Stimulated activated CD4-positive, alpha-beta T cell treated with anti-CD3 and anti-CD28 coated beads, TNF-alpha, amount 100 ng/mL, for 1 hour (primary cell): ENCODE measurements at places on chromosomes 5 and 9.
A peak's percentile ranks its signal among the peaks of the same experiment; 100 is the strongest.

DNA sequence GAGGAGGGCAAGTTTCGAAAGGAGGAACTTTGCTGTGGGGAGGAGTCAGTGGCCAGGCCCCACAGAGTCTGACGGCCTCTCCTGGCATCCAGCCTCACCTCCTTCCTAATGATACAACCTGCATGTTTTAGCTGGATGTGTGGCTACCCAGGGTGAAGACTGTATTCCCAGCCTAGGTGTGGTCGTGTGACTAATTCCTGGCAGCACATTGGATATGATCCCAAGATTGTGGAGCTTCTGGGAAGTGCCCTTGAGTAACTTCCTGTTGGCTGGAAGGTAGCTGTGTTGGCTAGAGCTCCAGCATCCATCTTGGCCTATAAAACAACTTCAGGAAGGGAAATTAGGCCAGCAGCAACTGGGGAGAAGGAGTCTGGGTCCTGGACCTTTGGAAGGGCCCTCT lies 19.0 kb upstream of the LPCAT1 start:
- DNase-seq, result no peak

GRCh38 chr9:74645007-74645639 lies 148.0 kb downstream of the RORB start:
- no peak for DNase-seq

DNA sequence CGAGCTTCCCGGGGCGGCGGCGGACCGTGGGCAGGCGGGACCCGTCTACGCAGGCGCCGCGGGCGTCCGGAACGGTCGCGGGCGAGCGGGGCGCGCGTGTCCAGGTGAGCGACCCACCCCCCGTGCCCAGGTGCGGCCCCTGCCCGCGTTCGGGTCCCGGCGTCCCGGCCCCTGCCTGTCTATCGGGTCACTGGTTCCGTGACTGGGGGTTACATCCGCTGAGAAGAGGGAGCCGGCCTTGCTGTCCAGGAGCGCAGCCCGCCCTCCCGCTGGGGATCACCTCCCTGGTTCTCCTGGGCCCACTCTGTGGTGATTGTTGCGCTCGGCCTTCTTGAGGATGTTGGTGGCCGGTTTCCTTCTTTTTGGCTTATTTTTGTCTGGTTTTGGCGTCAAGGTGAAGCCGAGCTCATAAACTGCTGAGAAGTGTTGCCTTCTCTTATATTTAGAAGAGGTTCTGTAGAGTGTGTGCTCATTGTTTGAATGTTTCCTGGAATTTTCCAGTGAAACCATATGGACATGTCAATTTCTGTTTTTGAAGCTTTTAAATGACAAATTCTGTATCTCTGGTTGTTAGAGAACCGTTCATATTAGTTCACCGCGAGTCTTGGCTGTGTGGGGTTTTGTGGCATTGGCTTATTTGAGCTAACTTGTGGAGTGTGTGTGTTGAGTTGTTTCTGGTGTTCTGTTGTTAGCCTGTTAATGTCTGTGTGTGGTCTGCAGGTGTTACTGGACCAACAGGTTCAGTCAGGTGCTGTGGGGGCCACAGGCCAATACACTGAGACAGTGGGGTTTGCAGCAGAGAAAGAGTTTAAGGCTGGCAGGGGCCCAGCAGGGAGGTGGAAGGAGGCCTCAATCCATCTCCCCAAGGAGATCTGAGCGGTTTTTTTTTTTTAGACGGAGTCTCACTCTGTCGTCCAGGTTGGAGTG lies 621 bp downstream of the CEP72 start:
- DNase-seq, result peak; percentile 14

DNA sequence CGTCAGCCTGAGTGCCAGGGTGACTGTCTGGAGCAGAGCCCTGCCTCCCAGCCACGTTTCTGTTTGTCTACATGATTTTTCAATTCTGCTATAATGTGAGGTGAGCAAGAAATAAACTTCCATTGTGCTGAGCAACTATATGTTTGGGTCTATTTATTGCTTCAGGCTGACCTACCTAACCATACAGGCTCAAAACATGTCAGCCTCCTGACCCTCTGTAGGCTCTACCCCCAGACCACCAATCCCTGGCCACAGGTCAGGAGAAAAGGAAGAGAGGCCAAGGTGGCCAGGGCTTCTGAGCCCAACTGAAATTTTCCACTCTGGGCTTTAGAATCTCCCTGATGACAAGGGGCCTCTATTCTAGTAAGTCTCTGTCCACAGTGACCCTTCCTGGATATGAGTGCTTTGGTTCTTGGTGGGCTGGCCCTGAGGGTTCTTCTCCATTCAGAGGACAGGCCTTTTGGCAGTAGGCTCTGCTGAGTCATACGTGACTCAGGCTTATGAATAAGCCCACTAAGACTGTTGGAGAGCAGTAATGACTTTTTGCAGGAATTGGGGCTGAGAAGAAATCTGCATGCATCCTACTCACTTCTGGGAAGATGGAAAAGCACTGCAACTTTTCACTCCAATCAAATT lies 117.2 kb upstream of the TBCA start:
- DNase-seq, result no peak

DNA sequence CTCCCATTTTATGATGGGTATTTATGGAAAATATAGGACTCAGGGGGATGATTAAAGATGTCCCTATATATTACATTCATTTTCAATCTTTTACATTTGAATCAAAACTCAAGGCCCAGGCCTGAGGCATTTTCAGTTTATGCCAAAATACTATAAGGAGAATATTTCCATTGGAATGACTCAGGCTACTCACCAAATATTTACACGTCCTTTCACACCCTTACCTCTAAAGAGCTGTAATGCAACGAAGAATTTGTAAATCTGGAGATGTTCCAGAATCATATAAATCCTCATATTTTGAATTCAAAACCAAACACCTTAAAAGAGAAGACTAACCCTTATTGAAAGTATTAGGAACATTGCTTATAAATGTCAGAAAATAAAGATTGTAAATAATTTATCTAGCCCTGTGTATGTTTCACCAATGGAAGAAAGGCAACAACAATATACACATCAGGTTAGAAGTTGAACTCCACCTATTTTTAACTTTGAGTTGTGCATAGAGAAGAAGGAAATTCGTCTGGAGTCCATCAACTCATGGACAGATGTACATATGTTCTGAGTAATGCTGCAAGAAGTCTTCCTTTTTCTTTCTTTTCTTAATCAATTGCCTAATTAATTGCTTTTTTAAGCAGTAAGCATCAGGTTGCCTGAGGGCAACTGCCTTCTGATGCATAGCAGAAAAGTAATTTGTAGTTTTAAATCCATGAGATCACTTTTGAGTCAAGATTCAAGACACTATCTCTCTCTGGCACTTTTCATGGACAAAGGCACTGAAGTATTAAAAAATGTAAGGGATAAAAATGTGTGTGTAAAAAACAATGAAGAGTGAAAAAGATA lies 579.3 kb upstream of the RGMB start:
- DNase-seq, result no peak

DNA sequence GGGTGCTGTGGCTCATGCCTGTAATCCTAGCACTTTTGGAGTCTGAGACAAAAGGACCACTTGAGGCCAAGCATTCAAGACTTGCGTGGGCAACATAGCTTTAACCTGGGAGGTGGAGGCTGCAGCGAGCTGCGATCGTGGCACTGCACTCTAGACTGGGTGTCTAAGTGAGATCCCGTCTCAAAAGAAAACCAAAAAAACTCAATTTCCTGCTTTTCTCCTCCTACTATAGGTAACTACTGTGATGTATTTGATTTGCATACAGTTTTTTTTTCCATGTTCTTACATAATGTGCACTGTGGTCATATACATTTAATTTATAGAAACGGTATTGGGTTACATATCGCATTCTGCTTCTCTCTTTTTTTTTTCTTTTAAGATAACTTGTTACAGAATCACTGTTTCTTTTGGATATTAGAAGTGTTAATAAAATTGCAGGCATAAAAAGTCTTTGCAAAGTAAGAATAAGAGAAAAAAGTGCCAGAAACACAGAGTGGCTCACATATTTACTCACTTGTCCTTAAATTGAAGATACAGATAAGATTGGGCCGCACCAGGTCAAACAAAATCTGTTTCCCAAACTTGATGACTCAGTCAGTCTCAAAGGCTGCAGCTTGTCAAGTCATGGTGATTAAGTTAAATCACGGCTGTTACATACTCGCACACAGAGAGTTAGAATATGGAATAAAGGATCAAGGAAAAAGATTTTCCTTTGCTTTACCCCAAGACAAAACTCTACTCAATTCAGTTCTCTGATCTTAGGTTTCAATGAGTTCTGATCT lies 2.0 kb upstream of the PTGR1 start:
- no peak for DNase-seq

DNA sequence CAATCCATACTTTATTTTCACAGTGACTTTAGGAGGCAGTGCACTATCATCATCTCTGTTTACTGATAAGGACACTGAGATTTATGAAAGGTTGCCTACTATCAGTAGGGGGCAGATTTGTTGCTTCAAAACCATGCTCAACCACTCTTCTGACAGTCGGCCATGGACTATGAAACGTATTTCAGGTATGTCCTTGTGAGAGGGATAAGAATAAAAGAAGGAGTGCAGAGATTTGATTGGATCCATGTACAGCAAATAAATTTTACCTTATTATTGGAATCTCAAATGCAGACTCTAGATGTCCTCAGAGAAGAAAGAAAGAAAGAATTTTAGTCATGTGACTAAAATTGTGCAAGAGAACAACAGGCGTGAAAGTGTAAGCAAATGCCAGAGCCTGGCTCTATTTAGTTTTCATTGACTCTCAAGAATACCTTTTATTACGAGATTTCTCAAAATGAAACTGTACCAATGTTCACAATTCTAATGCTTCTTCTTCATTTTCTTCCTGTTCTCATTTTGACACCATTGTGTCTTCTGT lies 296.6 kb upstream of the RASA1 start:
- no peak for DNase-seq
